ENCODE measurements at places on chromosomes 5 and 9. TPM values are rescaled to one million over a fixed set of nuclear protein-coding genes. Genes with fewer than 3 reads are reported as not detected.

GRCh38 chr5:140312067-140312790 lies 9.3 kb upstream of the PFDN1 start:
- no peak for DNase-seq

DNA sequence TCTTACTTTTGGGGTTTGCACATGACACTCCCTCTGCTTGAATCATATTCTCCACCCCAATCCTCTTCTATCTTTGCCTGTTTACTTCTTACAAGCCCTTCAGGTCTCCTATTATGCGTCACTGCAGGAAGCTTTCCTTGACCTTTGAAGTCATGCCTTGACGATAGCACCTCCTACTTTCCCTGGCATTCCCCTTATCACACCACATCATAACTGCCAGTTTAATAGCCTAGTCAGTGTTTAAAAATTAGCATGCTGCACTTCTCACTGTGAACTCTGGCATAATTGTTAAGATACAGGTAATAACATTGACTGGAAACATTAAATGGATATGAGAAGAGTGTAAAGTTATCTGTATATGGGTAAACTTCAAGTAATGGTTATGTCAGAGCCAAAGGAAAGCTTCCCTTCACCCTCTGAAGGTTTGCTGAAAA lies 37.1 kb upstream of the CEP120 start:
- no peak for DNase-seq

GRCh38 chr5:158882660-158883059 lies 217.1 kb downstream of the EBF1 start:
- DNase-seq = no peak

STING1 gene
- polyA plus RNA-seq = 142 TPM

DNA sequence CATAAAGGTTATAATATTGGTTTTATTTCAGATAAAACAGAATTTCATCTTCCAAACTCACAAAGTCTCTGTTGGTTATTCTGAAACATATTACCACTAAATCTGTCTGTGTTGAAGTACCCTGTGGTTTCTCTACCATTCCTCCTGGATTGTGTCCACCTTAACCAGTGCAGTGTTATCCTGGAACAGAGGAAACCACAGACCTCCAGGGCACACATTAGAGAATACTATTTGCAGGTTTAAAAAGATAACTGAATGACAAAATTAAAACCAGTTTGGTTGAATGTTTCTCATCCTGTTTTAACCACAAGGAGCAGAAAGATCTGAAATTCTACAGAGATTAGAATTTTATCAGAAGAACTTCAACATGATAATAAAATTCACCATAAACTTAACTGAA lies 251.8 kb downstream of the CWC27 start:
- DNase-seq = no peak

GRCh38 chr5:95821110-95822021 lies 1.2 kb downstream of the GLRX start:
- DNase-seq = no peak

- DNase-seq = no peak
Observed at GRCh38 chr9:98154678-98155077, 35.7 kb upstream of the TRIM14 start.
